ENCODE measurements at places on chromosomes 6 and 20.

GRCh38 chr6:45428727-45429126 lies 51.0 kb upstream of the SUPT3H start:
- no peak for DNase-seq

DNA sequence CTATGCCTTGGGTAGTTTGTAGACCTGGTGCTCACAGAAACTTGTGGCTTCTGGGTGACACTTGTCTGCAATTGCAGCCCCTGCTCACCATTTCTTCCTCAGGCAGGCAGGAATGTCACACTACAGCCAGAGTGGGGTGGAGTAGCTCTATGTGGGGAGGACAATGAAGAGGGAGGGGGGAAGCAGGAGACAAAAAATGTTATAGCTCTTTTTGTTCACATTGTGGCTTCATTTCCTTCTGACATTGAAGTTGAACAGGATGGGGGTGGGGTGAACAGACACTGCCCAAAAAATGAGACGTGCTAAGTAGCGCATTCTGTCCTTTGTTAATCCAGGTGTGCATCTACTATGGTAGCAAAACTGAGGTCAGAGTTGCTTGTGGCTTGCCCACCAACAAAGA lies at the start of gene THEMIS:
THEMIS (minus strand) TSS at position 124 of the 400 bp plus-strand sequence. CDS start 126 bp downstream, outside the sequence.
- no peak for DNase-seq

DNA sequence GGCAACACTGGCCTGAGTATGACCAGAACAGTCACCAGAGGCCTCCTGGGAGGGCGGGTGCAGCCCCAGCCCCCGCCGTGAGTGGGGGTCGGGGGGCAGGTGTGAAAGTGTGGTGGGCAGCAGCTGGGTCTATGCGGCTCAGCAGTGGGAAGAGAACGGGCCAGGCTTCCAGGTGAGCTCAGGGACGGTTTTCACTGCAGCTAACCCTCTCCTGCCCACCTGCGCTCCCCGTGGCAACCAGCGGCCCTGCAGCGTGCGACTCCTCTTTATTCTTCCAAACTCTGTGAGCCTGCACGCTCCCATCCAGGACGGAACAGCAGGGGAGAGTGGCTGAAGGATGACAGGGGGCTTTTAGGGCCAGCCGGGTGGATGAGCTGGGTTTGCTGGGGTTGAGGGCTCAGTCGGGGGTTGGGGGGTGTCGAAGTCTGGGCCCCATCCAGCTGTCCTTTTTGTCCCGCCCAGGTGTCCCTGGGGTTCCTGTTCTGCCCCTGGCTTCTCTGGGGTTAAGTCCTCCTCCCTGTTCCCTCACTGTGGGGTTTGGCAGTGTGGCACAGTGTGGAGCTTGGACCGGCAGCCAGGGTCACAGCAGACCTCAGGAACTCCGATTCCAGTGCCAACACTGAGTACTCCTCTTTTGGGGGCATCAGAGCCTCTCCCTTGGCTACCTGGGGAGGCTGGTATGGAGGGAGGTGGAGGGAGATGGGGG lies 859 bp upstream of the BIRC7 start:
- no peak for DNase-seq

GRCh38 chr6:169251822-169252504 lies 1.7 kb downstream of the THBS2 start:
- DNase-seq = no peak

Data from GDM1 (cell line).